Thymus (tissue), 14 donors: ENCODE measurements at places on chromosomes 3 and 15. TPM values are rescaled to one million over a fixed set of nuclear protein-coding genes. Genes with fewer than 3 reads are reported as not detected.

DNA sequence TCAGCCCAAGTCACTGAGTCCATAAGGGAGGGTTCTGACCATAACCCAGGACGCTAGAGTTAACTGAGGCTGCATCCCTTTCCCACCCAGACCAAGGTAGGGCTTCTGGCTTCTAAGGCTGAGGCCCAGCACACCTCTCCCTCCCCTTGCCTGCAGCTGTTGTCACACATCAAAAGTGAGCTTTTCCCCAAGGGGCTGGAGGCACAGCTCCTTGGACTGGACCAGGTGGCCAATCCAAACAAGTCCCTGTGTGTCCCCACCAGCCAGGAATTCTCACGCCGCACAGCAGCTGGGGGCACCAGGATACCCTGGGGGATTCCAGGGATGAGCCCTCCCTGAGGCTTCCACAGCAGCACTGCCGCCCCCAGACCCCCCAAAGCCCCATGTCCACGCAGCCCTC lies 22.3 kb upstream of the ISLR2 start:
- no peak for DNase-seq

DNA sequence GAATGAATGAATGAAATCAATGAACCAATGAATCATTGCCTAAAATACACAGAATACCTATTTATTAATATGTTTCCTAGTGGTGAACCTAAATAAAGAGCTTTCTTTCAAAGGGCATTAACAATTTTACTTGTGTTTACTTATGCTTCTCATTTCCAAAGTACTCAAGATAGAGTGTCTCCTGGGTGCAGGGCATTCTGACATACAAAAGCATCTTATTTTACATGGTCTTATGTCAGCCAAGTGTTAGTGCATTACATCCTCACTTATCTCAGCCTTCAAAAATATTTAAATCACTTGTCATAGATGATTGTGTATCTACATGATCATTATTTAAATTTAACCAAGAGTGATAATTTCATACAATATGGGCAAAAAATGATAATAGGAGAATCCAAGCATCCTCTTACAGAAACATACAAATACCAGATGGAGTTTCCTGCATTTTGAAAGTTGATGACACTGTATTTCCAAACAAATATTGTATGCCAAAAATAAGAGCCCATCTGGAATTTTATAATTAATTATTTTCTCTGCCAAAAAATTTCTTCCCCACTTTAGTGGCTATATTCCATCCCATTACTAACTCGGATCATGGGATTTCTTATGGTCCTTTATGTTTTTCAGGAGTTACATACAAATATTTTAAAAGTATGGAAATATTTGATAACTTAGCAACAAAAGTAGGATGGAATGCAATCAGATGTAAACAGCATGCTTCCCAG lies 279.0 kb downstream of the RBMS3 start:
- no peak for DNase-seq

DNA sequence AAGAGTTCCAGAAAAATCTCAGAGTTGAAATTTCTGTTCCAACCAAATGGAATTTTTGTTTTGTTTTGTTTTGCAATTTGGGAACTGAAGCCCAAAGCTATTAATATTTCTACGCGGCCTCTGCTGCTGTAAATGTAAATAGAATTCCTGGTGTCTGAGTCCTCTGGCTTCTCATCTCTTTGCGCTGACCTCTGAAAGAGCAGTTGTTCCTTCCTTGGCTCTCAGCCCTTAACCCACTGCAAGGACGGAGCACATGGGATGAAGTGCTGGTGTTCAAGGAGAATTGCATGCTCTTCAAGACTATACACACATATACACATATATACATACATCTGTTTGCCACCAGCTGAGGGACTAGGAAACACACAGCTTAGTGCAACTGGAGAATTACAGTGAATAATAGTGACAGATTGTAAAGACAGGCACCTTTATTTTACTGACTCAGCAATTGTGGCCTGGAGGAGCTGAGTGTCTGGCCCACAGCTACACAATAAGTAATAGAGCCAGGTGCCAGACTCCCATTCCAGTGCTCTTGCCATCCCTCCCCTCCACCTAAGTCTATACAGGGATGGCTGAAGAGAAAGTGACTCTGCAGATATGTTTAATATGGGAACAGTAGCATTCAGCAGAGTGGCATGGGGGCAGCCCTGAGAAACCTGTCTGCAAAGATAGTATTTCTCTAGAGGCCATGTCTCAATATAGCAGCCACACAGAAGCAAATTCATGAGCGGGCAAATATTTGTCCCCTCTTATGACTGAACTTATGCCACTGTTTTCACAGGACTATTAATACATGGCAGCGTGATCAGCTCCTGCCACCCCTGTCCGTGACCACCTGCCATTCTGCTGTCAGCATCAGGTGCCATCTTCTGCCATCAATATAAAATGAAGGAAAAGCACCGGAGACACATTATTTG lies 42.3 kb downstream of the NEK10 start:
- no peak for DNase-seq

DNA sequence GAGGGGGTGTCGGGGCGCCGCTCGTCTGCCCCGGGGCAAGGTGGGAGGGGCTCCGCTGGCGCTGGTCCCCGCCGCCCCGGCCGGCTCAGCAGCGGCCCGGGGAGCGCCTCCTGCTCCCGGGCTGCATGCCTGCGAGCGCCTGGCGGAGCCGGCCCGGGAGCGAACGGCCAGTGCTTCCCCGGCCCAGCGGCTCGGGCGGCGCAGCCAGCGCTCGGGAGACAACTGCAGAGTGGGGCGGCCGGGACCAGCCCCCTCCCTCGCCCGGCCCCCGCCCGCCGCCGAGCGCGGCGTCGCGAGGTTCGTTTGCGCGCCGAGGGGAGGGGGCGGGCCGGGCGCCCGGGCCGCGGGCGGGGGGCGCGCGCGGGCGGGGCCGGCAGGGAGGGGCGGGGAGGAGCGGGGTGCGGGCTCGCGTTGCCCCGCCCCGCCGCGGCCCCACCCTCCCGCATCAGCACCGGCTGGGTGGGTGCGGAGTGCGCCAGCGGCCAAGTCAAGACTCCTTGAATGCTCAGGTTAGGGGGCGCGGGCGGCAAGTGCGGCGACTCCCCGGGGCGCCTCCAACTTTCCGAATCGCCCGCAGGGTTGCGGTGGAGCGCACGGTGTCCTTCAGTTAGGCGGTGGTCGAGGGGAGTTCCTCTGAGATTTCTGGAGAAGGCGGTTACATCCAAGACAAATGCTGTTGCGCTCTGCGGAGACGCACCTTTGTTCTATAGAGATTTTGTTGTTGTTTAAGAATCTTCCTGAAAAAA lies at the start of gene RGMA:
TSS of gene RGMA (minus strand) at position 231 of the 746 bp plus-strand sequence. CDS start 279 bp downstream, outside the sequence.
- no peak for DNase-seq

AGBL1 gene
- under 0.01 TPM for total RNA-seq

LRRC31 gene
- total RNA-seq, result 0.09 TPM

GRCh38 chr3:94423578-94423977 lies 360.7 kb downstream of the NSUN3 start:
- no peak for DNase-seq

GRCh38 chr3:107765524-107765923 lies 242.8 kb downstream of the BBX start:
- DNase-seq, result no peak

DNA sequence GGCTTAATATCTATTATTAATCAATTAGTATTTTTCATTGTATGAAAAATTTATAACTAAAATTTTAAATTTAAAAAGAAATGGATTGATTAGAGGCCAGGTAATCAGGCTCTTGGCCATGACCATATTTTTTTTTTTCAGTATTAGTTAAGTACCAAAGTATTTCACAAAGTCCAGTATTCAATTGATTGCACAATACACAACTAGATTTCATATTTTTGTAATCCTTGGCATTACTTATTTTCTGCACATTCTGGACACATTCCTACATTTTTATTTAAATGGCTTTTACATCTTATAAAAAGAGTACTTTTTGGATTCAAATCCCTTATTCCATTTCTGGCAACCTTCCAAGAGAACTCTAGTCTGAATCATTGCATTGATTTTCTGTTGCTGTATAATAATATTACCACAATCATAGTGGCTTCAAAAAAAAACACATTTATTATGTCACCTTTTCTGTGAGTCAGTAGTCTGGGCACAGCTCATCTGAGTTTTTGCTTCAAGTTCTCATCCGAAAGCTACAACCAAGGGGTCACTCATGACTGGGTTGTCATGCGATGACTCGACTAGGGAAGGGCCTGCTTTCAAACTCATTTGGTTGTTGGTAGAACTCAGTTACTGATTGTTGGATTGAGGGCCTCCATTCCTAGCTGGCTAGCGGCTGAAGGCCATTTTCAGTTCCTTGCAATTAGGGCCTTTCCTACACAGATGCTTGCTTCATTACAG lies 90.7 kb downstream of the CNTN6 start:
- no peak for DNase-seq

ZBTB20 gene
- 8.9 TPM for total RNA-seq
